Mesenchymal stem cell (in vitro differentiated cells and primary cell): ENCODE measurements at places on chromosomes 2 and 18.

- DNase-seq, result peak; percentile 12
- H3K4me1 ChIP-seq, result no peaks in the 10 kb centered on the region
- no peak overlapping the region for H3K27ac ChIP-seq
- no peak overlapping the region for H3K4me3 ChIP-seq
Observed at GRCh38 chr2:238527565-238527964, 100.8 kb downstream of the ASB1 start.

- H3K4me3 ChIP-seq, result no peak overlapping the region
- no peak overlapping the region for H3K27ac ChIP-seq
- peaks cover 5% of the 10 kb centered on the region for H3K4me1 ChIP-seq
- DNase-seq, result peak; percentile 66
- peaks cover 45% of the 10 kb centered on the region for H3K36me3 ChIP-seq
Observed at GRCh38 chr2:160332318-160332717, 132.2 kb upstream of the ITGB6 start.

DNA sequence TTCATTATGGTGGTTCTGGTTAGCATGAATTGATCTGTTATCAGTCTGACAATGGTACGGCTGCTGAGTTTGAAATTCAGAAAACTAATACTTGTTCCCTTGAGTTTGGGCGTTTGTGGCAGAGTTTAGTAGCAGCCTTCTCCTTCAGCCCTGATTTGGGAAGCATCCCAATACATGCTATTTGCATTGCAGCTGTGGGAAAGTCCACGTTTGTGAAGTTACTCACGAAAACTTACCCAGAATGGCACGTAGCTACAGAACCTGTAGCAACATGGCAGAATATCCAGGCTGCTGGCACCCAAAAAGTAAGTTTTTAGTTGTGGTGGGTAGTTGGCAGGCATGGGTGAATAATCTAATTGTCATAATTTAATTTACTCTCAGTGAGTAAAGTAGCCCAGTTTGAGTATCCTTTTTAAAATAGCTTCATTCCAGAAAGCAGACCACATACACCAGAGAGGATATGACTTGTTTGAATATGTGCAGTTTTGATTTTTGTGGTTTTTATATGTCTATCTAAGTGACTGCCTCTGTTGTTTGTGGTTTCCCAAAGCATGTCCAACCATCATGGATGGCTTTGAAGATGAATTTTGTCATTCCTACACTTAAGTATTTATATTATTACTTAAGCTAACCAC, 12.2 kb downstream of the DGUOK start:
- peaks cover 7% of the 10 kb centered on the region for H3K4me1 ChIP-seq
- peaks cover 49% of the 10 kb centered on the region for H3K36me3 ChIP-seq
- H3K4me3 ChIP-seq, result no peak overlapping the region
- DNase-seq, result peak; percentile 37
- peak overlapping the region; percentile 35 for H3K27ac ChIP-seq

DNA sequence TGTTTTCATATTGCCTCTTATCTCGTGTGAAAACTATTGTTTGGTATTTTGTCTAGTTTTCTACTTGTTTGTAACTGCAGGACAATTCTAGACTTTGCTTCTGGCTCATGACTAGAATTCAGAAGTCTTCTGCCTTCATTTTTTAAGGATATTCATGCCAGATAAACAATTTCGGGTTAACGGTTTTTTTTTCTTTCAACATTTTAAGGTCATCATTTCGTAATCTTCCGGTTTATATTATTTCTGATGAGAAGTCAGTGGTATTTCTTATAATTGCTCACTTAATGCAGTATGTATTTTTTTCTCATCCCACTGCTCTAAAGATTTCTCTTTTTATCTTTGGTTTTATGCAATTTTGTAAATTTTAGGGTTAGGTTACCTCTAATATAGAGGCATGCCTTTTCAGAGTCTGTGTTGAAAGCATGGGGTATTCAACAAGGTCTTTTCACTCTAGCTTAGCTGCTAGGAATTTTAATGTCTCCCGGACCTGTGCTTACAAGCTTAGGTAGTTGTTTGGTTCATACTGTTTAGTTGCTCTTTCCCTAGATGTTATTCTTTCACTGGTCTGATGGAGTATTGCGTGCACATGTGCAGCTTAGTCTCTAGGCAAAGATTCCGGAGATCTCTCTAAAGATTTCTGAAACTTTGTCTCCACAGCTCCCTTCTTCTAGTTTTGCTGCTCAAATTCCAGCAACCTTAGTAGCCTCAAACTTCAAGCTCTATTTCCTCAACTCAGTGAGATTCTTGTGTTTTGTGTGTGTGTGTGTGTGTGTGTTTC, 198.1 kb downstream of the MCFD2 start:
- DNase-seq, result no peak
- H3K27me3 ChIP-seq, result no peaks in the 10 kb centered on the region
- H3K4me3 ChIP-seq, result no peak overlapping the region

GRCh38 chr18:63700501-63700900, 2.3 kb upstream of the SERPINB11 start:
- no peaks in the 10 kb centered on the region for H3K36me3 ChIP-seq
- H3K4me3 ChIP-seq, result no peak overlapping the region
- no peaks in the 10 kb centered on the region for H3K4me1 ChIP-seq
- no peak overlapping the region for H3K27ac ChIP-seq
- DNase-seq, result no peak

- H3K27me3 ChIP-seq, result no peaks in the 10 kb centered on the region
- H3K4me3 ChIP-seq, result no peak overlapping the region
- no peaks in the 10 kb centered on the region for H3K36me3 ChIP-seq
- DNase-seq, result peak; percentile 93
Observed at GRCh38 chr18:43662657-43663056, 385.4 kb upstream of the SYT4 start.

DNA sequence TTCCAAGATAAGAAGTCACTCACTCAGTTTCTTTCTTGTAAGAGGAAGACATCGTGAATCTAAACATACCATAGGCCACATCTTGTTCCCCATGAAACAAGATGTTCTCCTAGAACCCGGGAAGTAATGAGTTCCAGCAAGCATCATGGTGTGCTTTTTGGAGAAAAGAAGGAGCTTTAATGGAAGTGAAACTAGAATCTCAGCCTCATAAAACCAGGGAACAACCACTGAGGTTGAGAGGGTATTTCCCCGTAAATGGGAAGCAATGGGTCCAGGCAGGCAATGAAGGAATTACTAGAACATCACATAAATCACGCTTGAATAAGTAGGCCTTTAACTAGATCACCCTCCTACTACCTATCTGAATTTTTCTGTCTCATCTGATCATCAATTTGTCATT, 40.3 kb downstream of the PSTPIP2 start:
- peaks cover 5% of the 10 kb centered on the region for H3K27me3 ChIP-seq
- DNase-seq, result no peak
- H3K27ac ChIP-seq, result no peak overlapping the region
- H3K4me3 ChIP-seq, result no peak overlapping the region

GRCh38 chr2:101387151-101387834, at the start of gene CREG2:
TSS of gene CREG2 (minus strand) at chr2:101387503. CDS start at chr2:101387457, 46 bp downstream.
- peaks cover 13% of the 10 kb centered on the region for H3K4me1 ChIP-seq
- peak within 1 kb of the TSS; percentile 77 for H3K4me3 ChIP-seq
- no peak within 1 kb of the TSS for H3K27ac ChIP-seq
- DNase-seq, result peak; percentile 70
- H3K27me3 ChIP-seq, result no peaks in the 10 kb centered on the region

DNA sequence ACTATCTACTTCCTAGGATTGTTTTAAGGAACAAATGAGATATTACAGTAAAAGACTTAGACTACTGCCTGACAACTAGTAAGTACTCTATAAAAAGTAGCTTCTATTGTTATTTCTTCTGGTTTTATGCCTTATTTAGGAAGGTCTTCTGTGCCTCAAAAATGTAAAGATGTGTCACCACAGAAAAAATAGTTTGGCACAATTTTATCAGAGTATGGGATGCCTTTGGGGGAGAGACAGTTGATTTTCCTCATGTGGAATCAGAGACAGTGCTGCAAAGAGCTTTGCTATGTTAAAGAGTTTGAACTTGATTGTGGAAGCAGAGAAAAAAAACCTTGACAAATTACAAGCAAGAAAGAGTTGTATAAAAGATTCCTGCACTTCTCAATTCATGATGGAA, 98.4 kb downstream of the EHBP1 start:
- no peaks in the 10 kb centered on the region for H3K4me1 ChIP-seq
- peaks cover 46% of the 10 kb centered on the region for H3K36me3 ChIP-seq
- H3K27ac ChIP-seq, result no peak overlapping the region
- DNase-seq, result no peak
- H3K4me3 ChIP-seq, result no peak overlapping the region

- H3K27me3 ChIP-seq, result no peaks in the 10 kb centered on the region
- no peaks in the 10 kb centered on the region for H3K36me3 ChIP-seq
- no peak overlapping the region for H3K4me3 ChIP-seq
Observed at GRCh38 chr2:199336546-199336945, 121.2 kb downstream of the SATB2 start.

GRCh38 chr2:189402932-189403331, 38.3 kb upstream of the WDR75 start:
- no peak overlapping the region for H3K4me3 ChIP-seq
- no peaks in the 10 kb centered on the region for H3K4me1 ChIP-seq
- H3K36me3 ChIP-seq, result no peaks in the 10 kb centered on the region

DNA sequence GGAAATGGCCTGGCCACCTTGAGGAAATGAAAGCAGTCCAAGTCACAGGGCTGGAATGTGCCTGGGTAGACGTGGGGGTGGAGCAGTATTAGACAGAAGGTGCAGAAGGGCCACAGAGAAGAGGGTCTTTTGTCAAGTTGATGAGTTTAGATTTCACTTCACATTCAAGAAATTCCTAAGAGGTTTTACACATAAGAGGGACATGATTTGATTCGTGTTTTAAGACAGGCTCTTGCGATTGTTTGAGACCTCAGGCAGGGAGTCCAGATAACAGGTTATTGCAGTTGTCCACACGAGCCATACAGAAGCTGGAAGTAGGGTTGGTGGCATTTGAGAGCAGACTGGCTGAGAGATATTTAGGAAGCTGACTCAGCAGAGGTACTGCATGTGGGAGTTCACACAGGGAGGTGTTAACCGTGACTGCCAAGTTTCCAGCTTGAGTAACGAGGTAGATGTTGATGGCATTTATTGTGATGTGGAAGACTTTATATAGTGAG, 64.6 kb downstream of the NEB start:
- H3K4me1 ChIP-seq, result no peaks in the 10 kb centered on the region
- no peak for DNase-seq
- H3K4me3 ChIP-seq, result no peak overlapping the region
- H3K27me3 ChIP-seq, result peaks cover 3% of the 10 kb centered on the region
- H3K27ac ChIP-seq, result no peak overlapping the region

GRCh38 chr2:148338541-148338940, 306.0 kb upstream of the EPC2 start:
- no peaks in the 10 kb centered on the region for H3K27me3 ChIP-seq
- H3K4me1 ChIP-seq, result peaks cover 2% of the 10 kb centered on the region
- peak overlapping the region; percentile 20 for H3K4me3 ChIP-seq
- peaks cover 6% of the 10 kb centered on the region for H3K36me3 ChIP-seq

DNA sequence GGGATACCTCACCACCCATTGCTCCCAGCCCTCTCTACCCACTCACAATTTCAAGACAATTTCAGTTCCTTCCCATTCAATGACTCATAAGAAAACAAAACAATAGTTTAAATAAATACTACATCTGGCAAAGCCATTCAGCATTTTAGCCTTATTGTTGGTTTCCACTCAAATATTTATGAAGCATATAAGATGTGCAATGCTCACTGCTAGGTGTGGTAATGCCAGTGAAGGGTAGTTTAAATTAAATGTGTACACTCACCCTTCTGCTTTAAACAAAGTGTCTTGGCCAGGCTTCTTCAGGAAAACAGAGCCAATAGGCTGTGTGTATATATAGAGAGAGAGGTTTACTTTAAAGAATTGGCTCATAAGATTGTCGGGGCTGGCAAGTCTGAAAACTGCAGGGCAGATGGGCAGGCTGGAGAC, 37.0 kb downstream of the INO80C start:
- peak; percentile 62 for DNase-seq
- no peaks in the 10 kb centered on the region for H3K36me3 ChIP-seq
- H3K27me3 ChIP-seq, result no peaks in the 10 kb centered on the region

GRCh38 chr18:400456-400855, 100.0 kb downstream of the COLEC12 start:
- peak; percentile 81 for DNase-seq
- H3K27me3 ChIP-seq, result no peaks in the 10 kb centered on the region
- peaks cover 3% of the 10 kb centered on the region for H3K4me1 ChIP-seq
- H3K4me3 ChIP-seq, result no peak overlapping the region
- H3K36me3 ChIP-seq, result peaks cover 29% of the 10 kb centered on the region

- H3K36me3 ChIP-seq, result no peaks in the 10 kb centered on the region
- H3K27ac ChIP-seq, result no peak overlapping the region
- H3K27me3 ChIP-seq, result no peaks in the 10 kb centered on the region
- no peak overlapping the region for H3K4me3 ChIP-seq
- no peak for DNase-seq
Observed at GRCh38 chr2:61816480-61817355, 37.1 kb downstream of the FAM161A start.

GRCh38 chr2:10080536-10081304, 509 bp upstream of the CYS1 start:
- H3K27ac ChIP-seq, result peak overlapping the region; percentile 91
- peaks cover 5% of the 10 kb centered on the region for H3K36me3 ChIP-seq
- no peak overlapping the region for H3K4me3 ChIP-seq
- H3K4me1 ChIP-seq, result peaks cover 29% of the 10 kb centered on the region

DNA sequence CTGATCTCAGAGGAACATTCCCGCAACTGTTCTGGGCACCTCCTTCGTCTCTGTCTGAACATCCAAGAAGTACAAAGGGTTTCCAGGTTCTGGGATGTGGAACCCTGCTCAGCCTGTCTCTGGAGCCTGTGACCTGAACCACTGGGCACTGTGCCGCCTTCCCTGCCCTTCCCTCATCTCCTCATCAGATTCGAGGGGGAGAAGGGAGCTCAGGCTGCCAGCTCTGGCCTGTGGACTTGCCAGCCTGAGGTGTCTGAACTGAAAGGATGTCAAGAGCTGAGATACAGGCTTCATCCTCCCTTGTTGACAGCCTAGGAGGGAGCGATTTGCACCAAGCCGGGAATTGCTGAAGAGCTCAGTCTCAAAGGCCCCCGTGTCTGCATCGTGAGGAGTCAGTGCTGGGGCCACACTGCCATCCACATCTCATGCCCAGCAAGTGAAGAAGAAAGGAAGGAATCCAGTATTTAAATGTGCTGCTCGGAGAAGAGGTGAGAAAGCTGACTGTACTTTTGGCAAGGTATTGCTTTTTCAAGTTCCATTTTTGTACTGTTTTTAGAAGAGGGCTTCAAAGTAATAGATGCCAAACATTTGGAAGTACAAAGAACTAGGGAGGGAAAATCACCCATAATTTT, 12.6 kb downstream of the NEU2 start:
- H3K27me3 ChIP-seq, result peaks cover 26% of the 10 kb centered on the region
- H3K4me1 ChIP-seq, result no peaks in the 10 kb centered on the region
- H3K36me3 ChIP-seq, result no peaks in the 10 kb centered on the region
- no peak for DNase-seq
- H3K27ac ChIP-seq, result no peak overlapping the region

DNA sequence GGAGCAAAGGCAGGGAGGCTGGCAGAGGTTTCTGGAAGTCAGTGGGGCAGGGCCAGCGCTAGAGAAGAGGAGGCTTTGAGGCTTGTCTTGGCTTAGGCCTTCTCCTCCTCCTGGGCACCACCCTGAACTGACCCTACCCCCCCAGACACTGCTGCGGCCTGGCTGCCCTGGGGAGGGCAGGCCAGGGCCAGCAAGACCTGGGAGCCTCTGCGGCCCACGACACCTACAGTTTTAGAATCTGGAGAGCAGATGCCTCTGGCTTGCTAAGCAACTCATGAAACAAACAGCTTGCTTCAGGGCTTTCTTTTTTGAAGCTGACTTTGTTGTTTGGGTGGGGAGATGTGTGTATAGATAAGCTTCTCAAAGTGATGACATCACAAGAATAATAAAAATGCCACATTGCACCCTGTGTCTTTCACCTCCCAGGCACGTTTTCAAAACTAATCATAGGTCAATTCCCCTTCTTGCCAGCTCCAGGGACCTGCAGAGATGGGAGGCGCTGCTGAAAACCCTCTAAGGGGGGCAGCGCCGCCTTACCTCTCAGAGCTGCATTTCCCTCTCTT, 46.2 kb upstream of the SMAD7 start:
- peaks cover 5% of the 10 kb centered on the region for H3K36me3 ChIP-seq
- no peak overlapping the region for H3K4me3 ChIP-seq
- peaks cover 49% of the 10 kb centered on the region for H3K4me1 ChIP-seq
- peak; percentile 94 for DNase-seq
